ENCODE measurements at places on chromosomes 5 and 9.

DNA sequence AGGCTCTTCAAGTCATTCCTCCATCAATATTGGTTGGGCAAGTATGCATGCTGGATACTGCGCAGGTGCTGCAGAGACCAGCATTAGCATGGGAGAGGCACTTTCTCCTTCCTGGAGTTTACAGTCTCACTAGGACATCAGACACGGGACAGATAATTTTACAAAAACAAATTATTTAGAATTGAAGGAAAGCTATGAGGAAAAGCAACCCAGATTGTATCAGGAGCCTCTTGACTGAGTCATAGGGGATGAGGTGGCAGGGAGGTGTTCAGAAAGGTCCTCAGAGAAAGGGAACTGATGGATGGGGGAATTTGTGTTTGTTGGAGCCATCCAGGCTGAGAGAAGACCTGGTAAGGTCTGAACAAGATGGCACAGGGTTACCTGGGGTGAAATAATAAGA is 24.5 kb upstream of the RAB14 start:
- no peak for DNase-seq

DNA sequence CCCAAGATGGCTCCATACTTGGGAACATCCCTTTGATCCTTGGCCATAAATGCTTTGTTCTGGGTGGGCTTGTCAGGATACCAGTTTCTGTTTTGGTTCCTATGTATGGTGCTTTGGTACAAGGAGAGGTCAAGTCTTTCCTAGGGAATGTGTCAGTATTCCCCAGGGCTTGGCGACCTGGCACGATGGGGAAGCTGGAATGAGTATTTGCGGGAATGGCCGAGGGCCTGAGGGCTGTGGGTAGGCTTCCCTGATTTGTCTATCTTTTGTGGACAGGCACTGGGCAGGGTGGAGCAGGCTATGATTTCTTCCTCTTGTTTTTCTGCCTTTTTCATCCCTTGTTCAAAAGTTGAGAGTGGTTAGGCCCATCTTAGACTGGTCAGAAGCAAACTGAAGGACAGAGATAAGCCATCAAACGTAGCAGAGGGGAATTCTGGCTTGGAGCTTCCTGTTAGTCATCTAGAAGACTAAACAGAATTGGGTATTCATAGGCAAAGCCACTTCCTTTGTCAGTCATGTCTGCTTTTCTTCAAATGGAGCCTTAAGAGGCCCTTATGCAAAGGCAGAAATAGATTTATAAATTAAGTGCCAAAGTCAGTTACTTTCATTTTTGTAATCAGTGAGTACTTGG is 13.7 kb downstream of the DOCK2 start:
- no peak for DNase-seq

DNA sequence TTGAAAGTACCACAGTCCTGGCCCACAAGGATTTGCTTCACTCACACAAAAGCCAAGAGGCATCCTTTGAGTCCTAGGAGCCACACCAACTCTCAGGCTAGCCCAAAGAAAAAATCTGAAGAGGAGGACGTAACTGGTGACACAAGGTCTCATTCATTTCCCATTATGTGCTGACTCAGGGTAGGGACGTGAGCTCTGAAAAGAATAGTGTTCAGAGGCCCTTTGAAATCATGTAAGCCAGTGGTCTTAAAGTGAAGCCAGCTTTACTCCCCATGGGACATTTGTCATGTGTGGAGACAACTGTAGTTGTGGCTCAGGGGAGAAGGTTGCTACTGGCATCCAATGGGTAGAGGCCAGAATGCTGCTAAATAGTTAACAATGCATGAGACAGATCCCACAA is 332.4 kb downstream of the KCTD16 start:
- no peak for DNase-seq

GRCh38 chr9:121831869-121832268 is 180.4 kb downstream of the DAB2IP start:
- no peak for DNase-seq

GRCh38 chr5:21236971-21237427 is 1249.0 kb upstream of the CDH18 start:
- DNase-seq: no peak

DNA sequence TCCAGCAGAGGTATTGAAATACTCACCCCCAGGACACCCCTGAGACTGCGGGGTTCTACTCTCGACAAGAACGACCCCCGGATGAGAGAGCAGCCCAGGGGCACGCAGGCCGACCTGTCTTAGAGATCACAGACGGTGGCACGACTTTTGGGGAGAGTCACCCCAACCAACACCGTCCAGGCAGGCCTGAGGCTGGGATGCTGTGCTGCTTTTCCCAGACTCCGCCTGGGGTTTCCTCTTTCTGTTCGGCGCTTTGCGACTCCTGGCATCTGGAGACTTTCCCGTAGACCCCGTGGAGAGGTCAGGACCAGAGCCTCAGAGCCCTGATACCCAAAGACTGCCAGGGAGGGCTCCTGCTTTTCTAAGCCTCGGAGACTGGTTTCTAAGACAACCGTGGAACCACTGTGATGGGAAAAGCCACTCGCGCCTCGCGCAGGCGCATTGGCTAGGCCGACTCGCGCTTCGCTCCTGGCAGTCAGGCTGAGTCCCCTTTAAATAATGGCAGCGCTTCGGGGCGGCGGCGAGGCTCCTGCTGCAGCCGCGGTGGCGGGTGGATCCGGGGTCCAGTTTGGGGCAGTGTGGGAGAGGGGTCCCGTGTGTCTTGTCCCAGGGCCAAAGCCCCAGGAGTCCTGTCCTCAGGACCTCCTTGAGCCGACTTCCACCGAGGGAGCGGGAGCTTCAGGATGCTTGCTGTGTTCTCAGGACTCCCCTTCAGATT is 484.0 kb downstream of the SPATA31A7 start:
- no peak for DNase-seq

- no peak for DNase-seq
Observed at GRCh38 chr9:19623941-19624340, 164.9 kb downstream of the SLC24A2 start.

GRCh38 chr9:119801311-119801710 is 432.1 kb upstream of the BRINP1 start:
- DNase-seq: no peak

DNA sequence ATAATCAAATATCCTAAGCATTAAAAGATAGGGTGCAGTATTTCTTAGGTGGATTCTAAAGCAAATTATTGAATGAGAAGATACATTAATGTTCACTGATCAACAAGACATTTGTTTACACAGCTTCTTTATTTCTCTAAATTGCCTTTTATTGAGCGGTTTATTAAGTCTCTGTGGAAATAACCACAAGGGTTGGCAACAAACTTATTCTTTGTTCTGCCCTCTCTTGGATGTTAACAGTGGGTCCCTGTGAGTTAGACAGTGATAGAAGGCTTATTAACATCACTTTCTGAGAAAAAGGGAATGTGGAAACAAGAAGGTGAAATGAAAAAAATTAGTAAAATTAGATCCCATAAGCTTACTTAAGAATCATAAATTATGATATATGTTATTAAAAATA is 82.7 kb upstream of the C6 start:
- no peak for DNase-seq

- no peak for DNase-seq
Observed at GRCh38 chr9:87592554-87593358, 95.1 kb downstream of the DAPK1 start.

DNA sequence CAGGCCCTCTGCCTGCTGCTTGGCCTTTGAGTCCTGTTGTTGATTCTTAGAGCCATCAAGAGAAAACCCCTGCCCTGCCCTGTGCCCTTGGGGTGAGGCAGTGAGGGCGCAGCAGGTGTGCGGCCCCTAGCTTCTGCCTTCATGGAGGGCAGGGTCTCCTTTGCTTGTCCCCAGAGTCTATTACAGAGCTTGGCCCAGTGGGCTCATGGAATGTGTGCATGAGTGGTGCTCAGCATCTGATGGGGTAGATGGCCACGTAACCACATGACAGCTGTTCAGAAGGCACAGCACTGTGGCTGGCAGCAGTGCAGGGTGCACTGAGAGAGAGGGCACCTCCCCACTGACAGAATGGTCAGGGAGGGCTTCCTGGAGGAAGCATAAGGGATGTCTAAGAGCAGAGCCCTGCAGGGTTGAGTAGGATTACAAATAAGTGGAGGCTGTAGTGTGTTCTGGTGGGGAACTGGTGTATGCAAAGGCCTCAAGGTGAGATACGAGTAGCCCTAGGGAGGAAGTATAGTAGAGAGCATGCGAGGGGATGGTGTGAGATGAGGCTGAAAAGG is 70.8 kb downstream of the MACROH2A1 start:
- DNase-seq: no peak

DNA sequence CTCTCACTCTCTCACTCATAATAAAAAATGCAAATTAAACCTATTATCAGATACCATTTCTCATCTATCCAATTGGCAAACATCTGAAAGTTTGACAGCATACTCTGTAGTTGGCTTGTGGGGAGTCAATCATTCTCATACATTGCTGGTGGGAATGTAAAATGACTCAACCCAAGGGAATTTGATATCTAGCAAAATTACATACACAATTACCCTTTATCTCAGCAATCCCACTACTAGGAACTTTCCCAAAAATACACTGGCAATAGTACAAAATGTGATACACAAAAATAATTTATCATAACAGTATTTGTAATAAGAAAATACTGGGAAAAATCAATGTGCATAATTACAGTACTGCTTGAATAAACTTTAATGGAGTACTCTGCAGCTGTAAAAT is 731.3 kb downstream of the DTWD2 start:
- no peak for DNase-seq

- DNase-seq: no peak
Observed at GRCh38 chr5:107337281-107337680, 333.5 kb downstream of the EFNA5 start.

- DNase-seq: no peak
Observed at GRCh38 chr5:2754581-2755075, 3.2 kb upstream of the IRX2 start.

DNA sequence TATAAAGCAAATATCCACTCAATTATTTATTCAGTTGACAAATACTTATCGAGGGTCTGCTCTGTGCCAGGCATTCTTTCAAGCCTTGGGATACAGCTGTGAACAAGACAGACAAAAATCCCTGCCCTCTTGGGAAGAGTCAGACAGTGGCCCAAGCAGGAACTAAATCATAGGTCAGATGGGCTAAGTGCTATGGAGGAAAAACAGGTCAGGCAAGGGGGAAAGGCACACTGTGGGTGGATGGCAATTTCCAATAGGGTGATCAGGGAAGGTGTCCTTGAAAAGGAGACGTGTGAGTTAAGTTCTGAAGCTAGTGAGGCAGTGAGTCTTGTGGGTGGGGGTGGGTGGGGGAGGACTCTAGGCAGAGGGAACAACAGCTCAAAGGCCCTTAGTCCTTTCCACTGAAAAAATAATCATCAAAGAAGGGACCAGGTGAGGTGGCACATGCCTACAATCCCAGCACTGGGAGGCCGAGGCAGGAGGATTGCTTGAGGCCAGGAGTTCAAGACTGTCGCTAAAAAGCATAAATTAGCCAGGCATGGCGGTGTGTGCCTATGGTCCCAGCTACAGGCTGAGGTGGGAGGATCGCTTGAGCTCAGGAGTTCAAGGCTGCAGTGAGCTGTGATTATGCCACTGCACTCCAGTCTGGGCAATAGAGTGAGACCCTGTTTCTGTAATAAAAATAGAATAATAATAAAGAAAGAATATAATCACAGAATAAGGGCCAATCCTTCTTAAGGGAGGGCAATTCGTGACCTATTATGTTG is 95.2 kb upstream of the CPEB4 start:
- no peak for DNase-seq

DNA sequence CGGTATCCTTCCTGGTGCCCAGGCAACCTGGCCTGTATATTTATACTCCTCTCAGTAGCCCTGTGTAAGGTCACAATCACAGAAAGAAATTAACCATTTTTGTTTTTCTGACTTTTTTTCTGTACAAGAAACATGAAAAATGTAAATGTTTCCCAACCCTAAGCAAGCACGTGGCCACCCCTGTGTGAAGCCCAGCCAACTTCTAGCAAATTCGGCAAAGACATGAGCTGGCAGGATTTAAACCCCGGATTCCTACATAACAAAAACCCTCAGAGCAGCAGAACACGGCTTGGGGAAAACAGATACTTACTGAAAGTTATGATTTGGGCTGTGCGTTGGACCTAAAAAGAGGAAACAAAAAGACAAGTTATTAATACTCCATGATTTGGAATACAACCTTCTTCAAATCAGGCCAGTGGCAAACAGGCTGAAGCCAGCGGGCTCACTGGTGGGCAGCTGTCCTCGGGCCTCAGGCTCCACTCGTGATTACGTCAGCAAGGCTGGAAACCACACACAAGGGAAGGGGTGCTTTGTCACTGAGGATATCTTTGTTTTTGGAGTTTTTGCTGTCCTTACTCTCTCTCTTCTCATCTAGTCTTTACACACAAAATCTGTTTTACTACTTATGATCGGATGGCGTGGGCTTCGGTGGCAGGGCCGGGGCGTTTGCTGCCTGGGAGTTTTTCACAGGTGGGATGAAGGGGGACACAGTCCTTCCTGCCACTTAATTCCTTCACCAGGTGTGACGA is 194.1 kb downstream of the ROR2 start:
- DNase-seq: no peak

DNA sequence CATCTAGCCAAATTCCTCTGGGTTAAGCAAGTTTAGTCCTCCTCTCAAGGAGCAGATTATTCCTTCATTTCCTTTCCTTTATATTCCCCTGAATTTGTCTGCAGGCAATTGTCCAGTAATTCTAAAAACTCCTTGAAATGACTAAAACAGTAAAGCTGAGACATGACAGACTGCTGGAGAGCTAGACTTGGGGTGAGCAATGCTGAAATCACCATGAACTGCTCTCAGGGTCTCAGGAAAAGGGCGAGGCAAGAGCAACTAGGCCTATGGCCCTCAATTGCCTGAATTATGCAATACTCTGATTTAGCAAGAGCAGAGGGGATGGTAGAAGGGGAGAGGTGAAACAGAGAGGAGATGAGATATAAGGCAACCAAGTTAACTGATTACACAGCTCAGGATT is 172.9 kb upstream of the NREP start:
- DNase-seq: no peak

DNA sequence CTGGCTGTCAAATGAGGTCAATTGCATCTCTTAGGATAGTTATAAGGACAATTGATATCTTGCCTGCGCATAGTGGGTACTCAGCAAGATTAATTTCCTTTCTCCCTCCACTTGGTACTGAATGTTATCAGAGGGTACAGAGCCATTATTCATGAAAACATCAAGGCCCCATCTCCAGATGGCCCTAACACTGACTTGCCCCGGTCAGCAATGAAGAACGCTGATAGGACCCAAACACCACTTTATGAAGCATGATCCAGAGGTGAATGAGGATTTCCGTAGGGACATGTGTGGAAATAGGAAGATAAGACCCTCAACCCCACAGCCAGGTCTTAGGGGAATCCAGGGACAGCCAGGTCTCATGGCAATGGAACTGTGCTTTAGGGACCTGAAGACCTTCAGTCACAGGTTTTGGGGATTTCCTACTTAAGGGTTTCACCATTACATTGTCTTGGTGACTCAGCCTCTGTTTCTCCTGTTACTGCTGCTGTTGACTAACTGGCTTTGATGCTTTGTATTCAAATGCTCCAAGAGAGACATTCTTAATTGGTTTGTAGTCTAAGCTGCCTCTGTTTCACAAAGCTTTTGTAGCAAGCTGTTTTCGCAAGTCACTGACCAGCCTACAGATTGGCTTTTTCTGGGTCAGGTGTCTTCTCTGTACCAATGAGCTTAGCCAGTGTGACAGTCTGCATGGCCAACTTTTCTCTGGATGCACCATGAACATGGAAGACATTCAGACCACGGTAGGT is 35.3 kb upstream of the IQGAP2 start:
- no peak for DNase-seq

GRCh38 chr5:156556666-156557406 is 229.9 kb downstream of the SGCD start:
- DNase-seq: no peak

All from stimulated activated CD8-positive, alpha-beta memory T cell treated with anti-CD3 and anti-CD28 coated beads, Interleukin-7, amount 100 ng/mL, for 24 hours (primary cell).